SW 1271 (cell line): ENCODE measurements at places on chromosomes 5 and 9.

DNA sequence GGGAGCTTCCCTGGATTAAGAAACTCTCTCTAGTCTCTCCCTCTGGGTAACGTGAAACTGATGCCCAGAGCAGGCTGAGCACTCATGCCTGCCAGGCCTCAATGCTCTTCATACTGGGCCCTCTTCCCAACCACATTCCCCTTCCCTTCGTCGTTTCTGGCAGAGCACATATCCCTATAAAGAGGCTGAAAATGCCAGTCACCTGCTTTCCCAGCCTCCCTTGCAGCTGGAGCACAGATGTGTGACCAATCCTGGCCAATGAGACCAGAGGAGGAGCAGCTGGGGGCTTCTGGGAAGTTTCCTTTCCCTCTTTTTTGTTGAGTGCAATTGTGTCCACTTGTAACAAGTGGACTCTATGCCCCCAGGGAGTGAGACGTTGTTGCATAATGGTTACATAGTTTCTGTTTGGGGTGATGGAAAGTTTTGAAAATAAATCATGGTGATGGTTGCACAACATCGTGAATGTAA, 30.2 kb upstream of the SMIM23 start:
- no peak for DNase-seq

DNA sequence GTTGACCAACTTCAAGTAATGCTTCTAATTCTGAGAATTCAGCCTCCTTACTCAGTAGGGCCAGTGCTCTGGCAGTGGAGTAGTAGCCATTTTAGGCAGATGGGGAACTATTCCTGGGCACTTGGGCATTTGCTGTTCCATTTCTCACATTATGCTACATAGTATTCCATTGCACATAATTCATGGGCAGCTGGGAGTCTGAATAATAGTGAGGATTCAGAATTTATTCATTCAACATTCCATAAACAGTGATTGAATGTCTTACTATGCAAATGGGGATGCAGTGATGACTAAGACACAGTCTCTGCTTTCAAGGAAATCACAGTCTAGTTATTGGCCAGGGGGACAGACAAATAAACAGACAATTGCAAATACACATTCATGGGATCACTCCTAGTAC, 301.0 kb upstream of the KCNN2 start:
- DNase-seq, result no peak

GRCh38 chr5:51227963-51228470, 155.2 kb upstream of the ISL1 start:
- no peak for DNase-seq

- peak; percentile 15 for DNase-seq
These were observed 127.4 kb downstream of the BARX1 start for GRCh38 chr9:93827545-93828330.

- no peak for DNase-seq
These were observed 512.1 kb upstream of the MEF2C start for GRCh38 chr5:89395111-89395510.

- DNase-seq, result no peak
These were observed 68.8 kb downstream of the YIPF5 start for GRCh38 chr5:144101616-144102015.

DNA sequence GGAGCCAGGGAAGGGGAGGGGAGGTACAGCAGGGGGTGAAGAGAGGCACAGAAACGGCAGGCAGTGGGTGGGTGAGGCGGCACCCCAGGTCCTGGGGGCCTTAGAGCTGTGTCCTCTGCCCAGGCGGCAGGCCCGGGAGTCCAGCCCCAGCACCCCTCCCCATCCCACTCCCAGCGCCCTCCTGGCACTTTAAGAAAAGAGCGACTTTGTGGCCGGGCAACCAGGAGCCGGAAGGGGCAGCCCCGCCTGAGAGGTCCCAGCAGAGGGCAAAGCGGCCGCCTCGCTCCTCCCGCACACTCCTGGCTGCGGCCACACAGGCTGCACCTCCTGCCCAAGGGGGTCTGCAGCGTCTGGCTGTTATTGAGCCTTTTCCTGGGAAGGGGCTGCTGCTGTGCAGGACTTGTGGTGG, 42.6 kb downstream of the NACC2 start:
- DNase-seq, result peak; percentile 59

DNA sequence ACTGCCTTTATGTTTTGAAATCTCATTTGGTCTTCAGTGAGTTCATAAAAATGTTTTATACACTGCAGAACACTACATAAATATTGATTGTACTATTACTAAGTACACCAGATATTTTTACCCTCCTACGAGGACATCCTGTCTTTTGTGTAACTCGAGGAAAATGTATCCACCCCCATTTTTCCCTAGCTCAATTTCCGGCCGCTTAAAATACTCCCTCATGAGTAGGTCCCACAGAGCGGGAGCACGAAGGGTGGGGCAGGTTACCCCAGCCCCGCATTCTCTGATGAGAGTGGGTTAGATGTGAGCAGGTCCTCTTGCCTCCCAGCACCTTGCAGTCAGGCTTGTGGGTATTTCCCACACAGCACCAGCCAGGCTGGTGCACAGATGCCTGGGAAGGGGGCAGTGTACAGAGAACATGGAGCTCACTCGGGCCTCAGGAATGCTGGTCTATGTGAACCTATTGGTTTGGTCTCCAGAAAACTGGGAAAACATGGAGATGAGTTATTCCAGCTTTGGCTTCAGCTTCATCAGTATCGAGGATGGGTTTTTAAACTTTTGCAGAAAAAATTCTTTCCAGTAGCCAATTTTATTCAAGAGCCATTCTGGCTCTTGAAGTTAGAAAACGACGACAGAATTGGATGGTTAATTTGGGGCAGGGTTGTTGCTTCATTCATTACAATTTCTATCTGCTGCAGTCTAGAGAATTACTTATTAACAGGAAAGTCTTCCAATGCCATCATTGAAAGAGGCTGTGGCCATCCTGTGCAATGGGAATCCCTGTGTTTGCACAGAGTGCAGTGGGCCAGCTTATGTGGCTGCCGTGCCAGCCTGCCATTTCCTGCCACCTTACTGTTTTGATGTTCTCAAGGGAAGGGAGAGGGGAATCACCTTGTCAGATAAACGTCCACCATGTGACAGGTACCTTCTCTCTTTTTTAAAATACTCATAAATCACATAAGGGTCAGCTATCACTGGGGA, 73.2 kb downstream of the WDR41 start:
- DNase-seq, result no peak

GRCh38 chr5:177133853-177134696, 502 bp downstream of the NSD1 start:
- no peak for DNase-seq

GRCh38 chr9:109789556-109789955, 9.6 kb downstream of the PALM2AKAP2 start:
- DNase-seq, result no peak

DNA sequence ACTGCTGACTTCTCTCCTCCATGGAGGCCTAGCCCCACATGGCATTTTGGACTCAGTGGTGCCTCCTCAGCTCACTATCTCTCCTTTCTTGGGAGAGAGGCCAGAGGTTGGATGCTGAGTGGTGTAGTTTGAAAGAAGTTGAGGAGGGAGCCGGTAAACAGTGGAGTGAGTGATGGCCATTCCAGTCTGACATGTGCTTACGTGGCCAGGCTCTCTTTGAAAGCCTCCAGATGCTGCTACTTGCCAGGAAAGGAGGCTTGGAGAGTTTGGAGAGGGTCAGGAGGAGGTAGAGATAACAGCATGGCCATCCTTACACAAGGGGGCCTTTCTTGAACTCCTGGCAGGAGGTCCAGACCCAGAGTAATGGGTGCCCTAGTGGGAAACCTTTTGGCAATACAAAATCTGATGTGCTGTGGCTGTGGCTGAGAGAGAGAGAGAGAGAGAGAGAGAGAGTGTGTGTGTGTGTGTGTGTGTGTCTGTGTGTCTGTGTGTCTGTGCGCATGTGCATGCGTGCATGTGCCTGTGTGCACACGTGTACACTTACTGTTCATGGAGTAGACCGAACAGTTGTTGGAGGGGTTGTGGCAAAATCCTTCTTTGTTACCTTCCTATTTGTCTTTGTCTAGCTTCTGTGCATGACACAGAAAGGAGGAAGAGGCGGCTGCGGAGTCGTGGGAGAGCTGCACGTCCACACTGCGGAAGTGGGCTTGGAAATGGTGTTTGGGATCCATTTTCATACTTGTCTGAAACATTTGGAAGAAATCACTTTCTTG, 37.8 kb downstream of the RALGPS1 start:
- DNase-seq, result no peak

- no peak for DNase-seq
These were observed 27.2 kb downstream of the PLPP1 start for GRCh38 chr5:55507574-55507973.

DNA sequence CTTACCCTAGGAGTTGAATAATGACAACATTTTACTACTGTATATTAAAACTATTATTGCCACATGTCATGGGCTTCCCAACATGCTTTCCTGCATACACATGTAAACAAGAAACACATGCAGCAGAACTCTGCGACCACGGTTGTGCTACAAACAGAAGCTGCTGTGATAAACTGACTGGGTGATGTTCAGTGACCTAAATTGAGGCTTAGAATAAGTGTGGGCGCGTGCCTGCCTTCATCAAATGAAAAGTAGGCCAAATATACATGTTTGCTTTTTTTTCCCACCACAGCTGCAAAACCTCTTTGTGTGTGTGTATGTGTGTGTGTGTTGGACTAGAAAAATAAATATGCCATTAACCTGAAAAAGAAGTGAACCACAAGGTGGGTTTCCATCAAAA, 1202.1 kb downstream of the PTPRD start:
- no peak for DNase-seq

DNA sequence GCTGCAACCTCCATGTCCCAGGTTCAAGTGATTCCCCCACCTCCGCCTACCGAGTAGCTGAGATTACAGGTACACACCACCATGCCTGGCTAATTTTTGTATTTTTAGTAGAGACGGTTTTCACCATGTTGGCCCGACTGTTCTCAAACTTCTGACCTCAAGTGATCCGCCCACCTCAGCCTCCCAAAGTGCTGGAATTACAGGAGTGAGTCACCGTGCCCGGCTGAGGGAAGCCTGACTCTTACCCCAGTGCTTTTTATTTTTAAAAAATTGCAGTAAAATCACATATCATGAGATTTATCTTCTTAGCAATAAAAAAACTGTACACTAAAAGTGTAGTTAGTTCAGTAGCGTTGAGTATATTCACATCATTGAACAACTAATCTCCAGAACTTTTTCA, 105.3 kb downstream of the SLIT3 start:
- DNase-seq, result no peak

DNA sequence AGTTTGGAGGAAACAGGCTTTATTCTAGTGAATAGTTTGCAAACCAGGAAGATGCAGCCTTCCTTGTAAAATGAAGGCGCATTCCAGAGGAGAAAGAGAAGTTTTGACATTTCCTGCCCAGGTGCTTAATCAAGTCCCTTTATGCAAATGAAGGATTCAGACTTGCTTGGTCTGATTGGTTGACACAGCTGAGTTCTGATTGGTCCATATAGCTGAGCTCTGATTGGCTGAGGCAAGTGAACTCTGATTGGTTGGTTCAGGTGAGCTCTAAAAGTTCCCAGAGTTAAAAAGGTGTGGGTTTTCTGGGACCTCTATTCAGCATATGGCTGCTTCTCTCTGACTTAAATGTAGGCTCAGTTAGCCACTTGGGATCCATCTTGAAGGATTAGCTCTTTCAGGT, 151.0 kb downstream of the CACNA1B start:
- no peak for DNase-seq

GRCh38 chr5:112189391-112189790, 229.7 kb downstream of the EPB41L4A start:
- no peak for DNase-seq

DNA sequence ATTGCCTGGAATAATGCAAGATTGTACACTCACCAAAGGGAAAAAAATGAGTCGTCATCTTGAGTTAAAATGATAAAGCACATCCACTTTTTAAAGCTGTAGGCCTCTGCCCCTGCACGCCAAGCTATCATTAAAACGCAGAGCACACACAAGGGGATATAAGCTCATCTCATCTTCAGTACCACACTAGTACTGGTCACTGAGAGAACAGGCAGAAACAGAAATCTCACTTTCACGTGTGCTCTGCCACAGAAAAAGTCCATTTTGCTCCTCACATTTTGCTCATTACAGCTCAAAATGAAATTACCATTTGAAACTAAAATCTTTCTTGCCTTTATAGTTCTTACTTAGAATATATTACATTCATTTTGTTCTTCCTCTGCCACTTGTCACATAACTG, 99.2 kb upstream of the SLC30A5 start:
- DNase-seq, result no peak

DNA sequence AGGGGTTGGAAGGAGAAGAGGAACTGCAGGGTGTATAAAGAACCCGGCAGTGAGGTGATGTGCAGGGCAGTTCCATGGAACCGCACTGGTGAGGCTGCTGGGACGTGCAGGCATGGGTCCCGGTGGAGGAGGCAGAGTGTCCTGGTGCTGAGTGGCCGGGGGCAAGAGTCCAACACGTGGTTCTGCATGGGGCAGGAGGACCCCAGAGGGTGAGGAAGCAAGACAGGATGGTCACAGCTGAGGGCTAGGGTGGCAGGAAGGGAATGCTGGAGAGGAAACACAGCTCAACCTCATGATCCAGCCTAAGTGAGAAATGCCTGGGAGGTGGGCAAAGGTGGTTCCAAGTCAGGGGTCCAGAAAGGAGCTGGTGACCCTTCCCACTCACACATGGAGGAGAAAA, 87.2 kb downstream of the S1PR3 start:
- no peak for DNase-seq

DNA sequence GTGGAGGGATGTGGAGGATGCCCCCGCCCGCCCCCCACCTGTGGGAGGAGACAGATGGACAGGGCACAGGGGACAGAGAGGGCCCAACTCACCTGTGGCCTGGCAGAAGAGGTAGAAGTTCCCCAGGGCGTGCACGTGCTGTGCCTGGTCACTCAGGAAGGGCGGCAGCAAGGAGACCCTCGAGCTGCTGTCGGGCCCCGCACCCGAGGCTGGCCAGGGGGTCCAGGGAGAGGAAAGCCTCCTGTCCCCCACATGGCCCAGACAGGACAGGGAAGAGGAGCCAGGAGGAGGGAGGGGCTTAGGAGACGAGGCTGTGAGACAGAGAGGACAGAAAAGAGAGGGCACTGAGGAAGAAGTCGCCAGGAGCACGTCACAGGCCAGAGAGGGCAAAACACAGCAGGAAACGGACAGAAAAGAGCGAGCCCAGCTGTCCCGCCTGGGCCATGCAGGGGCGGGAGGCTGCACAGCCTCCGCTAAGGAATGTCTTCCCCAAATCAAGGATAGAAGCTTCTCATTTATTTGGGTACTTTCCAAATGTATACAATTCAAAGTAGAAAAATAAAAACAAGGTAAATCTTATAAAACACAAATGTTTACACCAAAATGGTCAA, 58.5 kb downstream of the SECISBP2 start:
- no peak for DNase-seq

DNA sequence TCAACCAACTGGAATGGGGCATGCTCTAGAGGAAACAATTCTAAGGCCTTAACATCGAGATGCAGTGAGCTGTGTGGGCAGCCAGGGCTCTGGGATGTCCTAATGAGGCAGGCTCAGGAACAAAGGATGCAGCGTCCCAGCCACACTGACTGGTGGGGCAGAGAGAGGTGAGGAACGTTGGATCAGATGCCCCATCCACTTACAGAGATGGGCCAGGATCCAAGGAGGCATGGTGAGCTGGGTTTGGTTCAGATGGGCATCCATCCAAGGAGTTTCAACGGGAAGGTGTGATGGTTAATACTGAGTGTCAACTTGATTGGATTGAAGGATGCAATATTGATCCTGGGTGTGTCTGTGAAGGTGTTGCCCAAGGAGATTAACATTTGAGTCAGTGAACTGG, 15.5 kb upstream of the MARCHF6 start:
- no peak for DNase-seq
